NCI-H1930 (cell line): ENCODE measurements at places on chromosomes 5 and 9.

DNA sequence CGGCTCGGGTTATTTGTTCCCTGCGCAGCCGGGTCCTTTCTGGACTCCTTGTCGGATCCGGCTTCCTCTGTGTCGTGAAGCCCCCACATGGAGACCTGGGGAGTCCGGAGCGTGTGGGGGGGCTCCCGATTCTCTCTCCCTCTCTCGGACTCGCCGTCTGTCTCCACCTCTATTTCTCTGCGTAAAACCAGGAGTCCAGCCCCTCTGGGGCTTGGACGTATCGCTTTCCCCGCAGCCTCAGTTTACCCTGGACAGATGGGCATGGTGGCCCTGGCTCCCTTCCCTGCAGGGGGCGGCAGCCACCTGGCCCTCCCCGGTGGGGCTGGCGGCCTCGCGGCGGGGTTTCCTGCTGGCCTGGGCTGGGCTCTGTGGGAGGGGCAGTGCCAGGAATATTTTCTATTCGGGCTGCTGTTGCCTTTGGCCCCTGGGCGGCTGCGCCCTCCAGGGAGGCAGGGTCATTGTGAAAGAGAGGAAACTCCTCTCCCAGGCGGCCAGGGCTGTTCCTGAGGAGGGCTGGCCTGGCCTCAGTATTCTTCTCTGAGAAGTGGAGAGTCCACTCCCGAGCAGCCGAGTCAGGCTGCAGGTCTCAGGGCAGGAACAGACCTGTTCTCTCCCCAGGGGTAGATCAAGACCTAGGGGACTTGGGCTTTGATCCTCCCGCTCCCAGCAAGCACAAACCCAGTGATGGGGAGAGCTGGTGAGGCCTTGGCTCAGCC lies 665 bp downstream of the ASS1 start:
- DNase-seq, result no peak

DNA sequence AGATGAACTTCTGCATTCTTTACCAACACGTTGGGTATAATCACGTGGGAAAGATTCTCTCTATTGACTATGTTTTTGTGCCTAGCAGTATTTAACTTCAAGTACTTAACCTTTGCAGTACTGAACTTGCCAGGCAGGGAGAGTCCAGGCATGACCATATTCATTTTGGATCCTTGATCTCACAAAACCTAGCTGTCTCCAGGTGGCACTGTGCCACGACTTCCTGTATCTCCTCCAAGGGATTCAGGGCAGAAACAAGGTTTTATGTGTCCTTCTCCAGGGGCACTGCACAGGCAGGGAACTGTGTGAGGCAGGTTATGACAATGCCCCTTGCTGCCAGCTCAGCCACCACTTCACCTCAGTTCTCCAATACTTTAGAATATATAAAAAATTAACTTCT lies 11.7 kb upstream of the IFNA5 start:
- no peak for DNase-seq

DNA sequence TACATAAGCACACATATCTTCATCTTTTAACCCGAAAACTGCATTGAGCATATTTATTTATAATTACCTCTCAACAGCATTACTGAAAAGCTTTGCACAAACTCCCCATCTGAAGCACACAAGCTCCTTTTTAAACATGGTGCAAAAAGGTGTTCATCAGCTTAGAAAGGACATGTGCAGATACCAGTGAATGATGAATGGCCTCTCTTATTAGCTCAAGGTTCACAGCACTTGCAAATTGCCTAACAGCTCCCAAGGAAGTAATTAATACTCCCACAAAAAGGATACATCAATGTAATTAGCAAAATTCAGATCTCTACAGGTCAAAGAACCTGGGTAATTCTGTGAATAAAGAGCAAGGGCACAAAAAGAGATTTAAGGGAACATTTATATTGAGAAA lies 422.0 kb downstream of the HINT1 start:
- DNase-seq, result no peak

GRCh38 chr5:169701910-169702451 lies 64.9 kb downstream of the DOCK2 start:
- DNase-seq, result no peak

GRCh38 chr5:31131381-31131891 lies 62.0 kb upstream of the CDH6 start:
- no peak for DNase-seq

GRCh38 chr9:135335691-135336181 lies 143.8 kb upstream of the PPP1R26 start:
- DNase-seq, result no peak

DNA sequence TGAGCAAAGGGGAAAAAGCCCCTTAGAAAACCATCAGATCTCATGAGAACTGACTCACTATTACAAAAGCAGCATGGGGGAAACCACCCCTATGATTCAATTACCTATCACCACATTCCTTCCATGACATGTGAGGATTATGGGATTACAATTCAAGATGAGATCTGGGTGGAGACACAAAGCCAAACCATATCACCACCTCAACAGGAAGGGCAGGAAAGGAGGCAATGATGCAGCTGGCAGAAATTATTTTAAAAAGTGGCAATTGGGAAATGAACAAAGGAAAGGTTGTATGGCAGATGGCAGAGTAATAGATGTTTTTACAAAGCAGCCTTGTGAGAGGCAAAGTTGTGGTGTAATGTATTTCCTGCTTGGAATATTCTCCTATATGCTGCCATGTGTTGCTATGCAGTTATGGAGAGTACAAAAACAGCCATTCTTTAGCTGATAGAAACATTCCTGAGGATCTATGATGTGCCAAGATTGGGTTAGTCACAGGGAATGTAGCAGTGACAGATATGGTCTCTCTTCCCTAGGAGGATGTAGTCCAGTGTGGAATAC lies 138.8 kb downstream of the SMC2 start:
- DNase-seq, result no peak

- DNase-seq, result no peak
Measured at GRCh38 chr9:26244661-26245451, 566.6 kb upstream of the TUSC1 start.
